Hindlimb muscle (tissue), 1 donor: ENCODE measurements at places on chromosomes 2 and 18. TPM values are rescaled to one million over a fixed set of nuclear protein-coding genes. Genes with fewer than 3 reads are reported as not detected.
A peak's percentile ranks its signal among the peaks of the same experiment; 100 is the strongest.

DNA sequence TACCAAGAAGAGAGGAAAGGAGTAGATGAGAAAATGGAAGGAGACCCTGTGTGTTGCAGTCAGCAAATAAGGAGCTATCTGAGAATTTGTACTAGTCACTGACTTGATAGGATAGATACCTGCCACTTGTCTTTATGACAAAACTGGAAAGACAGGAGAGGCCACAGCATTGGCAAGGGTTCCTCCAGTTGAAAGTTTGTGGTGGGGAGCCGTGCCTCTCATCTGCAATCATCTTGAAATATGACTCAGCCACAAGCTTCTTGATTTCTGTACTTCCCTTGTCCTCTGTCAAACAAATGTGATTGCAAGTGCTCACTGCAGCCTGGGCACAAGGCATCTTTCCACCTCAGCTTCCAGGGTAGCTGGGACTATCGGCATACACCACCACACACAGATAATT, 99.1 kb downstream of the GREB1L start:
- DNase-seq, result no peak

GRCh38 chr2:105782646-105783045, 37.9 kb downstream of the NCK2 start:
- DNase-seq, result no peak

DNA sequence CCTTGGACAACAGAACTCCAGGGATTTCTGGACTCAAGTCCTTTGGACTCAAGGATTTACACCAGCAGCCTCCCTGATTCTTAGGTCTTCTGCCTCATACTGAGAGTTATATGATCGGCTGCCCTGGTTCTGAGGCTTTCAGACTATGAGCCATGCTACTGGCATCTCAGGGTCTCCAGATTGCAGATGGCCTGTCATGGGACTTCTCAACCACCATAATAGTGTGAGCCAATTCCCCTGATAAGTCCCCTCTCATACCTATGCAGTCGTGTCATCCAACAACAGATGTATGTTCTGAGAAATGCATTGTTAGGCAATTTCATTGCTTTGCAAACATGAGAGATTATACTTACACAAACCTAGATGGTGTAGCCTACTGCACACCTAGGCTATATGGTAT, 61.4 kb upstream of the MSTN start:
- DNase-seq, result no peak

GRCh38 chr2:42743659-42743990, 20.3 kb downstream of the OXER1 start:
- DNase-seq, result no peak

- peak; percentile 95 for DNase-seq
Measured at GRCh38 chr2:233387667-233388528, 33.6 kb downstream of the DGKD start.

MTX2 gene
- 53.3 TPM for polyA plus RNA-seq

UGT1A4 gene
- polyA plus RNA-seq, result not detected

- no peak for DNase-seq
Measured at GRCh38 chr2:33437297-33437696, 39.2 kb upstream of the RASGRP3 start.

GRCh38 chr2:43511199-43511598, 84.6 kb downstream of the THADA start:
- DNase-seq, result no peak

NDC80 gene
- 8.9 TPM for polyA plus RNA-seq

- no peak for DNase-seq
Measured at GRCh38 chr18:67513280-67513679, 3.2 kb downstream of the DSEL start.

GAL3ST2 gene
- polyA plus RNA-seq, result not detected

- DNase-seq, result no peak
Measured at GRCh38 chr18:36460324-36460850, 162.9 kb downstream of the FHOD3 start.

GRCh38 chr2:163610817-163611556, 124.8 kb downstream of the FIGN start:
- no peak for DNase-seq

- DNase-seq, result no peak
Measured at GRCh38 chr18:45408218-45408617, 207.1 kb upstream of the SLC14A2 start.

GRCh38 chr2:120773186-120773800, 37.6 kb downstream of the GLI2 start:
- DNase-seq, result no peak

DNA sequence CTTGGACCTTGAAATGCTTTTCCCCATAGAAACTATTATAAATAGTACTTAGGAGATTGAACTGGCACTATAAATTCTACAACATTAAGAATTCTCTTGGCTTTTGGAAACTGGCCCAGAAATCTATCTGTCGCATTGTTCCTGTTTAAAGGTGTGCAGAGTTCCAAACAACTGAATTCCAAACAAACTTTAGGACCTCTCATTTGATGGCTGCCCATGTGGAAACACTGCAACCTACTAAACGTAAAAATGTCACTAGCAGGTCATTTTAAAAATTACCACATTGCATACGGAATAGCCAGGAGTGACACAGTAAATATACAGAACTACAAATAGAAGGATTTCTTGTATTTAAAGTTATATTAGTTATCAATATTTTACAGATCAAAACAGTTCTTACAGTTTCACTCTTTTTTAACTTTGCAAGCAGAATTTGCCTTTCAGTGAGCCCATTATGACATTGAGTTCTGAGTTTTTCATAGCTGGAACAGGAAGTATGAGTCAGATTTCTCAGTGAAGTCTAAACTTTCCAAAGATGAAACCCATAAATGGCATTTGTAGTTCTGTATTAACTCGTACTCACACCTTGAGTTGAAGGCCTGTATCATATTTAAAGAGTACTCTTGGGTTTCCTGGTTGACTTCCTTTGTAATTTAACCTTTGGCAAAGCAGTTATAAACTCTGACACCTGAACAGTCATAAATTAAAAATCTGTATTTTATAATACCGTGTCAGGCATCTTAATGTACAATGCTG, 142.3 kb upstream of the BOD1L2 start:
- DNase-seq, result no peak

CCDC85A gene
- polyA plus RNA-seq, result 6.1 TPM

OSBPL6 gene
- polyA plus RNA-seq, result 4.6 TPM

ABCG8 gene
- polyA plus RNA-seq, result 0.10 TPM

DNA sequence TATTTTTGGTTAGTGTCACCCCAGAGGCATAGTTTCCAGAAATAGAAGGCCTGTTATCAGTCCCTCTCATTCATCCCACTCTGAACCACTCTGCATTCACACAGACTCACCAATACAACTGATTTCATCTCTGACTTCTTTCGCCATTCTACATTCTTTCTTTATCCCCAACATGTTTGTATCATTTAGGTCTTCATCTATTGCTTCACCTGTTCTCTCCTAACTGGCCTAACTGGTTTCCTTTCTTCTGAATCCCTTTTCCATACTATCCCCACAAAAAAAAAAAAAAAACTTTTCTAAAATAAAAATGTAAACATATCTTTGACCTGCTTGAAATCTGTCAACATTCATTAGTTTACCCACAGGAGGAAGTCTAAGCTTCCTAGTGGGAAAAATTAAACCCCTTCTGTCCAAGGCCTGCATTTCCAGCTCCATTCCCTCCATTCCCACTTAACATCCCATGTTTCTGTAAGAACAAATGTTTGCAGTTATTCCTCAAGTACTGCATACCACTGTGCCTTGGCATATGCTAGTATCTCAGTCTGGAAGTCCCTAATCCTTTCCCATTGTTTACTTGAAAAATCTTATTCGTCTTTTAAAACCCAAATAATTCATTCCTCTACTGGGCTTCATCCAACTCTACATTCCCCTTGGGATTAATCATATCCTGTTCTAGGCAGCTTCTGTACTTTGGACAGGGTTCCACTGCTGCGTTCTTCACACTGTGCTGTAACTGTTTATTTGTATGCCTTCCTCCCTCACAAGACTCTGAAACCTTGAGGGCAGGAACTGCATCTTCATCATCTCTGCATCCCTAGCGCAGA, 68.5 kb downstream of the FIGN start:
- DNase-seq, result no peak

- peak; percentile 57 for DNase-seq
Measured at GRCh38 chr2:236972491-236973342, 113.0 kb upstream of the COPS8 start.

GRCh38 chr2:233015019-233015645, 2.1 kb upstream of the NGEF start:
- no peak for DNase-seq

HTR2B gene
- polyA plus RNA-seq, result 0.35 TPM

GRCh38 chr18:79597831-79598632, 81.6 kb upstream of the CTDP1 start:
- no peak for DNase-seq

ANKRD30BL gene
- 0.08 TPM for polyA plus RNA-seq

DNA sequence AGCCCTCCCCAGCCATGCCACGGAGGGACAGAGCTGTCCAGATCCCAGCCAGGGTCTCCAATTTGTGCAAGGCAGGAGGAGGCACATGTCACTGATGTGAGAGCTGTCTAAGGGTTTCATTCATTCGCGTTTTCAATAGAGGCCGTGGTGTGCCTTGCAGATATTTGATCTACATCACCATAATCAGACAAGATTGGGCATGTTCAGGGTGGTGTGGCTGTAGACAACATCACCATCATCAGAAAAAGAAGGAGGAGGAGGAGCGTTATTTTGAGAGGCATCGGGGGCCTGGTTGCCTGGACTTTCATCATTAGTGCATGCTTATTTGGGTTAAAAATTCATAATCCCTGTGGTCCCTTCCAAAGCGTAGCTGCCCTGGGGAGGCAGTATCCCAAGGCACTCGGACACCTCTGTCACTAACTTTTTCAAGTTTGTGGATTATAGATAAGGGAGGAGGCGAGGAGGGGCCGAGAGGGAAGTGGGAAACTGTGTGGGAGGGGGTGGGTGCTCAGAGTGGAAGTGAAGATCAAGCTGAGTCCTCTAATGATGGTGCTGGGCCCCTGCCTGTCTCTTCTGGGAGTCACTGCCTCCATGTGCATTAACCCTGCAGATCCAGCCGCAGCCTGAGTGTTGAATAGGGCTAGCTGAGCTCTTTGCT, 194.1 kb downstream of the CTIF start:
- DNase-seq, result no peak

DNA sequence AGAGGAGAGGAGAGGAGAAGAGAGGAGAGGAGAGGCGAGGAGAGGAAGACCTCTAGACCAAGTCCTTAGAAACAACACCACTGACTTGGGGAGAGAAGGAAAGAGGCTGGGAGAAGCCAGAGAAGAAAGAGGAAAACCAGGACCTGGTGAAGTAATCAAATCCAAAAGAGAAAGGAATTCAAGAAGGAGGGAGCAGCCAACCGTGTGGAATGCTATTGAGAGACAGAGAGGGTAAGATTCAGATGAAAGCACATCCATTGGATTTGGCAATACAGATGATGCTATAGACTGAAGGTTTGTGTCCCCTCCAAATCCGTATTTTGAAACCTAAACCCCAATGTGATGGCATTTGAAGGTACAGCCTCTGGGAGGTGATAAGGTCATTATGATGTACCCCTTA, 50.7 kb downstream of the GALNT14 start:
- no peak for DNase-seq

DNA sequence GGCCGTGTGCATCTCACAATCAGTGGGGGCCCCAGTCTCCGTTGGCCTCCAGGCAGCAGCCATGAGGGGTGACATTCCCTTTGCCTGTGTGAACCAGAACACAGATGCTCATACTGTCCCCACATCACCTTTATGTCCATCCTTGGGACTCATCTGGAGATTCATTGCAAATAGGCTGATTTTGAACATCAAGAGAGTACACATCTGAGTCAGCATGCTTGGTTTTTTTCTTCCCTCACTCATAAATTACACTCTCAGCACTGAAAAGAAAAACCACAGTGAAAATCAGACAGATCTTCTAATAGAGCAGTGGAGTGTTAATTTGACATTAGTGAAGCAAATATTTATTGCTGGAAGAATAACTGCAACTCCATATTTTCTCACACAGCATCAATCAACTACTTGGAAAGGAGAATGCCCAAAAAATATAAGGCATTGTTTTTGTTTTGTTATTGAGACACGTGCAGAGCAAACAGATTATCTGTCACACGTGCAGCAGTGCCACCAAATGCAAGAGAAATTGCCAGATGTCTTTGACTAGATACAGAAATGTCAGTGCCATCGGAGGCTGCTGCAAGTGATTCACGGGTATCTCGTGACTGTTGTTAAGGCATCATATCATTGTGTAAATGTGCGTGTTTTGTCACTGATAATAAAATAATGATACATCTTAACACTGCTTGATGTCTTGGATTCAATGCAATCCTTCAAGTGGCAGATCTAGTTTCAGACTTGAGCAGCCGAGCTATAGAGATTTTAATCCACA, 10.9 kb downstream of the APCDD1 start:
- DNase-seq, result no peak

DNA sequence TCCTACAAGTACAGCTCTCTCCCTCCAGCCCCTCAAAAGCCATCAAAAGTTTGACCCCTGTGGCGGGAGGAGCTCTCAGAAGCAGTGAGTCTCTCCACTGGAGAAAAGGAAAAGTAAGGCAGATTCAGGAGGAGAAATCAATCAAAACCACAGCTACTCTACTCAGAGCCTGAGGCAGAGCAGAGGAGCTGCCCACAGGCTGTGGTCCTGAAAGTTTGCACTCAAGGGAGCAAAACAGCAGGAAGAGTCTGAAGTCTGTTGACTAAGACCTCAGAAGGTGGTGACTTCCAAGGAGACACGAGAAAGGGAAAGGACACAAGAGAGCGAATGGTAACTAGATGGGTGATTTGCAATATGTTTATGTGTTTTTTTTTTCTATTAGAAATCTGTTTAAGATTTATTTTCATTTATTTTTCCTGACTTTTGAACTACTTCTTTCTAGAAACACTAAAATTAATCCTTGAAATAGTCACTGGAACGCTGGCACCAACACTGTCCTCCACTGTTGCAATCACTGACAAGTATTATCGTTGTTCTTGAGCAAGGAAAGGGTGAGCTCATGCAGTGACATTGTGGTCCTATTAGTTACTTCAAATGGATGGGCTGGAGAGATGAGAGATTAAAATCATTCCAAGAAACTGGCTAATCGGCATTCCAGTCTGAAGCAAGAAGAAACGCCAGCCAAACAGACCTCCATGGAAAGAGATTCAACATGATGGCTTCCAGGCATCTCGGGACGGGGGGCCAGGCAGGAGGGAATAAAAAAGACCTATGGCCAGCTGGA, 35.8 kb downstream of the PID1 start:
- DNase-seq, result no peak

- DNase-seq, result no peak
Measured at GRCh38 chr2:169362118-169362893, at the start of gene LRP2. Gene LRP2 (minus strand): TSS chr2:169362534. CDS start chr2:169362399, 135 bp downstream.

GRCh38 chr2:70029814-70030409, 57.4 kb upstream of the PCBP1 start:
- DNase-seq, result peak; percentile 83

APOB gene
- 0.06 TPM for polyA plus RNA-seq

GRCh38 chr18:77708826-77709506, 459.3 kb downstream of the GALR1 start:
- no peak for DNase-seq

TTN gene
- 337 TPM for polyA plus RNA-seq

NETO1 gene
- not detected for polyA plus RNA-seq

- DNase-seq, result no peak
Measured at GRCh38 chr18:69648486-69648885, 247.8 kb downstream of the DOK6 start.

CD226 gene
- polyA plus RNA-seq, result 0.89 TPM

TGFA gene
- 0.57 TPM for polyA plus RNA-seq

DNPEP gene
- 40.9 TPM for polyA plus RNA-seq

GRCh38 chr2:42092084-42092996, 44.5 kb downstream of the PKDCC start:
- DNase-seq, result no peak

RNF181 gene
- 49.1 TPM for polyA plus RNA-seq

- no peak for DNase-seq
Measured at GRCh38 chr2:45912109-45912508, 260.6 kb downstream of the PRKCE start.

- DNase-seq, result no peak
Measured at GRCh38 chr2:9037166-9037565, 33.7 kb upstream of the MBOAT2 start.

ZNF516 gene
- polyA plus RNA-seq, result 53.3 TPM

PJVK gene
- 6.8 TPM for polyA plus RNA-seq
